NCI-H748 treated with DMSO at 0.1 percent for 48 hours (cell line): ENCODE measurements at places on chromosomes 7 and 10.

DNA sequence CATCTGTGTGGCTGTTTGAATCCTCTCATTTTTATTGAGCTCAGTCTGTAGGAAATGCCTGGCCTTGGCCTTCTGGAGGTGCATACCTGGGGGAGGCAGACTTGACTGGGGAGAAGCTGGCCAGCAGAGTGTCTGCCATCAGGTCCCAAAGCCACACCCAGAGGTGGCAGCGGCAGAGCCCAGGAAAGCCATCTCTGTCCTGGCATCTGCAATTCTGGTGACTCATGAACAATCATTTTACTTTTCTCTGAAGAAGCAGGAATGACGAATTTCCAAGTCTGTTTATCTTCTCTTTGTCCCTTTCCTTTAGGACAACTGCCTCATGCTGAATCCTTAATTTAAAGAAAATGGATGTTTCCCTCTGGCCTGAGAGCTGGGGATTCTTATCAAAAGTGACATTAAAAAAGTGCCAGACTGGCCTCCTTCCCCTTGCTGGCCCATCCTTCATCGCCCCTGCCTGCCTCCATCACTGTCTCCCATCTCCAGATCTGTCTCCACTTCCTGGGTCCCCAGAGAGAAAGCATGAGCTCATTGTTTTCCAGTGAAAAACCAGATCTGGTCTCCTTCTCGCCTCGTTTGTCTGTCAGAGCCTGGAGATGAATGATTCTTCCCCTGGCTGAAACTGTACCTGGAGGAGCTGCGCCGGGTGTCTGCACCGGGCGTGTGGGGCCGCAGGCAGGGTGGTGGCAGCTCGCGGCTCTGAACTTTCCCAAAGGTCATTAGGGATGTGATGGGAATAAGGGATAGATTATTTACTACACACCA lies 124.5 kb downstream of the TMEM178B start:
- no peak for DNase-seq

GRCh38 chr10:31081937-31082840 lies 50.5 kb upstream of the ZNF438 start:
- DNase-seq = no peak

- no peak for DNase-seq
These were observed 740 bp downstream of the GALNT11 start for GRCh38 chr7:152025937-152026890.

- no peak for DNase-seq
These were observed 5.5 kb upstream of the MNX1 start for GRCh38 chr7:157016024-157016351.

DNA sequence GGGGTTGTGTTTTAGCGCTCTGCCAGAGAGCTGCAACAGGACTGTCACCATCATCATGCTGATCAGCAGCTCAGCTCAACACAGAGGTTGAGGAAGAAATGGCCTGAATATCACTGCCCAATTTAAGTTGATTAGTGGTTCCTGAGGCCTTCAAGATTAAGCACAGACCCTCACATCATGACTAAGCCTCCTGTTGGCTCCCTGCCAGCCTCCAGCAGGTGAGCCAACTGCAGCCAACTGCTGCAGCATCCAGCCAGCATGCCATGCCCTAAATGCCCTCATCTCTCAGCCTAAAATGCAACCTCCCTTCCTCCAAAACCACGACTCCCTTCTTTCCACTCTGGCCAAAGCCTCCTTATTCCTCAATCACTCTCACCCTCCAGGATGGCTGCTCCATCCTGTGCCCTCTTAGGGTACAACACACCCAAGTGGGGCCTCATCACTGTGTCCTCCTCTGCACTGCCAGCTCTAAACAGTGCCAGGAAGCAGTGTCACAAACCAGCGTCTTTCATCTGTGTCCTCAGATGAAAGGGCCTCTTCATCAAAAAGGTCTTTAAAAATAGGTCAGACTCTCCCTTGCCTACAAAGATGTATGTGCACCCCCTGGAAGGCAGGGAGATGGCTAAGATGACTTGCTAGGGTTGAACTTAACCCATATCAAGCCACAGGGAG lies 259.3 kb downstream of the ZEB1 start:
- DNase-seq = no peak

GRCh38 chr7:69448071-69448470 lies 150.2 kb upstream of the AUTS2 start:
- no peak for DNase-seq

- no peak for DNase-seq
These were observed 374.3 kb downstream of the GRID1 start for GRCh38 chr10:85992324-85992723.
